ENCODE measurements at places on chromosomes 2 and 18. TPM values are rescaled to one million over a fixed set of nuclear protein-coding genes. Genes with fewer than 3 reads are reported as not detected.

Gene LRP2
- total RNA-seq, result 0.30 TPM

Gene SLC16A14
- 2.0 TPM for total RNA-seq

Gene KIF5C
- total RNA-seq, result 0.73 TPM

Gene HOXD11
- total RNA-seq, result not detected

Data from cardiac septum (tissue), 1 donor.